ENCODE measurements at places on chromosomes 2 and 18.

- no peak for DNase-seq
These were observed 83.2 kb downstream of the DDX1 start for GRCh38 chr2:15674637-15675455.

DNA sequence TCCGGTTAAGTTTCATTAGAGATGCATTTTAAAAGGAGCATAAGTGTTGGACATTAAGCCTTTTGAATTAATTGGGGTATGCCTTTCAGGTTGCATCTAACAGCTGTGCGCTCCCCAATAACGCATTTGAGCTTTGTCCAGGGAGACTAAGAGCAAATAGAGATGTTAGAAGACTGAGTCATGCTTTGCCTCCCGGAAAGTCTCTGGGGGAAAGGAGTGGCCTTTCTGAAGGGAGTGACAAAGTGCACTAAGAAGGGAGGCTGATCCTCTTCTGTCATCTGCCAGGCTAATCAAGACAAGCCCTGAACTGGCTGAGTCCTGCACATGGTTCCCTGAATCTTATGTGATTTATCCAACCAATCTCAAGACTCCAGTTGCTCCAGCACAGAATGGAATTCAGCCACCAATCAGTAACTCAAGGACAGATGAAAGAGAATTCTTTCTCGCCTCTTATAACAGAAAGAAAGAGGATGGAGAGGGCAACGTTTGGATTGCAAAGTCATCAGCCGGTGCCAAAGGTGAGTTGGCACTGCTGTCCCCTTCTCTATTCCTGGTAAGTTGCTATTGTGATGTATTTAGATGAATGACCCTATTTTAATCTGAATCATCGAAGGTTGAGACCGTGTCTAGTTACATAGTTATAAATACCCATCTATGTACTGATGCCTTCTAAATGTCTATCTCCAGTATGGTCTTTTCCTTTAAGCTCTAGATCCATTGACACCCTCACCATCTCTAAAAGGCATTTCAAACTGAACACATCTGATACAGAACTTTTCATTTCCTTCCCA, 12.1 kb downstream of the TTL start:
- DNase-seq = no peak

GRCh38 chr18:63514326-63514725, 27.8 kb upstream of the SERPINB12 start:
- DNase-seq = no peak

- no peak for DNase-seq
These were observed 68.1 kb upstream of the TMEM247 start for GRCh38 chr2:46411245-46411641.

DNA sequence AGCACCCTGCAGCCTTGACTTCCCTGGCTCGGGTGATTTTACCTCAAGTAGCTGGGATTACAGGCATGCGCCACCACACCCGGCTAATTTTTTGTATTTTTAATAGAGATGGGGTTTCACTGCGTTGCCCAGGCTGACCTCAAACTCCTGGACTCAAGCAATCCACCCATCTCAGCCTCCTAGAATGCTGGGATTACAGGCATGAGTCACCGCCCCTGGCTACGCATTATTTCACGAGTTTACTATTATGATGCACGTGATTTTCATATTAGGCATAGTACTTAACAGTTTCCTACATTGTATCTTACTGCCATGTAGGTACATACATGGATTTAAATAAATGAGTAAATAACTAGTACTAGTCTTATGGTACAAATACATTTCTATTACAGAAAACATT, 4.4 kb downstream of the DYNC2LI1 start:
- DNase-seq = no peak

DNA sequence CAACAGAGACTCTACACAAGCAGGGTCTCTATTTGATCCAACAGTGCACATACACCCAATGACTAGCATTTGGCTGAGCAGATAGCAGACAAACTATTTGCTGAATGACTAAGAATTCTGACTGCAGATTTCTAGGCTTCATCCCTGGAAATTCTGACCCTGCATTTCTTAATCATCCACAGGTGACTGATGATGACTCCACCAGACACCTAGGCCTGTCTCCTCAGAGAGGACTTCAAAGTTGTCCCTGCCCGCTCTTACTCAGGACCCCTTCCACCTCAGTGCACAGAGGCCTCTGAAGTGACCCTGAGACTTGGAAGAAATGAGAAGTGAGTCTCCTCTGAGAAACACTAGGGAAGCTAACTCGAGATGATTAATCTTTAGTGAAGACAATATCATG, 51.3 kb downstream of the SEPTIN10 start:
- no peak for DNase-seq

- DNase-seq = no peak
These were observed 124.3 kb downstream of the DHRS9 start for GRCh38 chr2:169193618-169194017.

GRCh38 chr2:226763320-226763719, 36.3 kb downstream of the IRS1 start:
- DNase-seq = no peak

GRCh38 chr2:32838949-32839348, 107.8 kb upstream of the LTBP1 start:
- DNase-seq = no peak
